ENCODE measurements at places on chromosomes 5 and 9.

- DNase-seq, result no peak
Measured at GRCh38 chr5:122981846-122982245, 54.7 kb downstream of the PPIC start.

DNA sequence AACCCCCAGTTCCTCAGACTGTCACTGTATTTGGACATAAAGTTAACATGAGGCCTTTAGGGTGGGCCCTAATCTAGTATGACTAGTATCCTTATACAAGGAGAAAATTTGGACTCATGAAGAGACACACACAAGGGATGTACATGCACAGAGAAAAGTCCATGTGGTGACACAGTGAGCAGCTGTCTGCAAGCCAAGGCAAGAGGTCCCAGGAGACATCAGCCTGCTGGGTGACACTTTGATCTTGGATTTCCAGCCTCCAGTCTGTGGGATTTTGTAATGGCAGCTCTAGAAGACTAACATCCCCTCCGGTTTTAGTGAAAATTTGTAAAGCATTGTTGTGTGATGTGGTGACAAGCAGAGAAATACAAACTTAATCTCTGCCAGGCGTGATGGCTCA lies 66.1 kb downstream of the RAI14 start:
- DNase-seq, result no peak

- DNase-seq, result no peak
Measured at GRCh38 chr5:156476678-156477077, 149.7 kb downstream of the SGCD start.

DNA sequence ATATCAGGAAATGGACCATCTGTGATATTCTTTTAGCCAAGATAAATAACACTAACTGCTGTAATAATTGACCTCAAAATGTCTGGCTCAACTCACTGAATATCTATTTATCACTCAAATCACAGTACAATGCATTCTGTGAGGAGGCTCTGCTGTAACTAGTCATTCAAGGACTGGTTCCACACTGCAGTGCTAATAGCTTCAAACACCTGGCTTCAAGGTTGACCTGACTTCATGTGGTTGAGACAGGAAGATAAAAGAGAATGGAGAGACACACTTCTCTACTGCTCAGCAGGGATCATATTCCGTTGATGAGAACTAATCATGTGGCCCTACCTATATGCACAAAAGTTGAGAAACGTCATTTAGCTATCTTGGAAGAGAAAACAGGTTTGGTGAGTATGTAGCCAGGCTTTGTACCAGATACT lies 3.4 kb upstream of the RHOBTB3 start:
- no peak for DNase-seq

- DNase-seq, result no peak
Measured at GRCh38 chr9:135303865-135304499, 175.6 kb upstream of the PPP1R26 start.

- DNase-seq, result no peak
Measured at GRCh38 chr5:110048491-110048890, 358.8 kb downstream of the MAN2A1 start.

- no peak for DNase-seq
Measured at GRCh38 chr5:57889558-57889957, 406.9 kb upstream of the ACTBL2 start.

DNA sequence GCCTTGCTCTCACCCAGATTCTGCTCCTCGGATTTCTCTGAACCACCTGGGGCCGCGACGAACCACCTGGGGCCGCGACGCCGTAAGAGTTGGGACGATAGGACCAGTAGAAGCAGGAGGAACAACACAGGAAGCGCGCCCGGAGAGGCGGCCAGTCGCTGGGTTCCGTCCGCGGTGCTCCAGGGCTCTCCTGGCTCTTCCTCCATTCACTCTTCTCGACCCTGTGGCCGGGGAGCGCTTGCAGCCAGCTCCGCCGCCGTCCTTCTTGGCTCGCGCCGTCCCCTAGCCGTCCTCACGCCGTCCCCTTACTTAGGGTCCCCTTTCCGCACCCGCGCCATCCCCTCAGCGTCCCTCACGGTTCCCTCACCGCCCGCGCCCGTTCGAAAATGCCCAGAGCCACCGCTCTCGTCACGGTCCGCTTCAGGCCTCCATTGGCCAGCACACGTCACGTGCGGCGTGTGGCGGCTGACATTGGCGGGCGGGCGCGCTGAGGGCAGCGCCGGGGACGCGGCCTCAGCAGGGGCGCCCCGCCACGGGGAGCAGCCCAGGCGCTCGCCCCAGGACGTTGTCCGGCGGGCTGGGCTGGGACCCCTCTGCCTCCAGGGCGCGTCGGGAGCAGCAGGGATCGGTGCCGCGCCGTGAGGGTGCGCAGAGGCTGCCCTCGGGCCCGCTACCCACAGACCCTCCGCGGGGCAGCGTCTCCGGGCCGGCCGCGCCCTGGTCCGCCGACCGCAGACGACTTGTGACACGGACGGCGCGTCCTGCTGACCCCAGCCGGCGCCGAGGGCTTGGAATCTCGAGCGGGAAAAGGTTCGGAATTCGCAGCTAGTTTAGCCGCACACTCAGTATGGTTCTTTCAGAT lies 53.7 kb upstream of the PTPDC1 start:
- DNase-seq, result peak; percentile 82

All from adrenal gland (tissue), 19 donors.